ENCODE measurements at places on chromosomes 5 and 9.

- no peak for DNase-seq
These were observed 61.1 kb upstream of the SAP30L start for GRCh38 chr5:154384480-154385235.

DNA sequence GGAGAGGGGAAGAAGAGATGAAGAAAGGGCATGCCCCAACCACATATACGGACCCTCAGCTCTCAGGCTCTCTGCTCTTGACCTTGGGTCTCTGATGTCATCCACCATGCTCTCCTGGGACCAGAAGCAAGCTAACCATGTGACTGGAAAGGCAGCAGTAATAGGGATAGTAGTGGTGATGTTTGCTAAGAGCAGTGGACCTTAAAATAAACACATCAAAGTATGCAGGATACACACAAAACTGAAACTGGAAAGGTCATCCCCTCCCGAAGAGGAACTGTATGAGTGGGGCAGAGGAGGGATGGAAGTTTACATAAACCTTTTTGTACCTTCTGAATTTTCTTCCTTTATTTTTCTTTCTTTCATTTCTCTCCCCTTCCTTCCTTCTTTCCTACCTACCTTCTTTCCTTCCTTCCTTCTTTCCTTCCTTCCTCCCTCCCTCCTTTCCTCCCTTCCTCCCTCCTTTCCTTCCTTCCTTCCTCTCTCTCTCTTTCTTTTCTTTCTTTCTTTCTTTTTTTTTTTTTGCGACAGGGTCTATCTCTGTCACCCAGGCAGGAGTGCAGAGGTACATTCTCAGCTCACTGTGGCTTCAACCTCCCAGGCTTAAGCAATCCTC, 8.1 kb upstream of the PTPN3 start:
- DNase-seq: no peak

GRCh38 chr9:21777701-21778100, 24.7 kb upstream of the MTAP start:
- DNase-seq: no peak

DNA sequence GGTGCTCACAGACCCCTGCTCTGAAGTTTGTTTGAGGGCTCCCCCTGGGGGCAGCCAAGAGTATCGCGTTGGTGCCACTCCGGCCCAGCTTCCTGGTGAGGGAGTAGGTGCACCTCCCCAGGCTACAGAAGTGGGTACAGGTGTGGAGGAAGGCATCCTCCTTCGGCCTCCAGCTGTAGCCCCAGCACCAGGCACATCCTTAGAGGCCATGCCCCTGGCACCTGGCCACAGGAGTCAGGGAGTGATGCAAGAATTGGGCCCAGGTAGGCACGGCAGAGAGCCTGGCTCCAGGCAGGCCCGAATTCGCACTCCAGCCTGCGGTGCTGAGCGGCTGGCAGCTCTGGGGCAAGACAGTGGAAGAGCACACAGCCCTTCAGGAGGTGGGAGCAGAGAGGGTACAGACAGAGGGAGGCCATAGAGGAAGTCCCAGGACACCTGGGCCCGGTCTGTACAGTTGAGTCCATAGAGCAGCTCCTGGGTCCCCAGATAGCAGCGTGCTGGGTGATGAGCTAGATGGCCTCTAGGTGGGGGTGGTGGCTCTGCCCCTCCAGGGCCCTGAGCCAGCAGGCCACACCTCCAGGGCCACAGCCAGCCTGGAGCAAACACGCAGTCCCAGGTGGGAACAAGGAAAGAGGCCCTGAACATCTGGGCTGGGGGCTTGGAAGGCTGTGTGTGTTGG, 2.4 kb downstream of the SAPCD2 start:
- DNase-seq: peak; percentile 66

DNA sequence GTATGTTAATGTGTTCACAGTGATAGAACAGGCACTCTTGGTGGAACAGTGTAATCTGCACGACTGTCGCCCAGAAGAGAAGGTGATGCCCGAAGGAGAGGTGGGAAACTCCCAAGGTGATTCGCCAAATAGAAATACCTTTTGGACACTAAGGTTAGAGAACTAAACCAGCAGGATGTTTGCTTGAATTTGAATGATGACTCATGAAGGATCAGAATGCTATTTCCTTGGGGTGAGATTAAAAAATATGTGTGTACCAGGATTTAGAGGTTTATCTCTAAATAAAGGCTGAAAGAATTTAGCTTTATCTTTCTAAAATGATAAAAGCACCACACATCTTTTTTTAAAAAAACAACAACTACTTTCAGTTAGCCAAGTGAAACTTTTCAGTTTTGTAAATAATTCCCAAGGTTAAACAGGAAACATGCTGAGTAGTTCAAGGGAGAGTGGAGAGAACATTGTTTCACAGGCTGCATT, 297.4 kb upstream of the TAS2R1 start:
- DNase-seq: no peak

DNA sequence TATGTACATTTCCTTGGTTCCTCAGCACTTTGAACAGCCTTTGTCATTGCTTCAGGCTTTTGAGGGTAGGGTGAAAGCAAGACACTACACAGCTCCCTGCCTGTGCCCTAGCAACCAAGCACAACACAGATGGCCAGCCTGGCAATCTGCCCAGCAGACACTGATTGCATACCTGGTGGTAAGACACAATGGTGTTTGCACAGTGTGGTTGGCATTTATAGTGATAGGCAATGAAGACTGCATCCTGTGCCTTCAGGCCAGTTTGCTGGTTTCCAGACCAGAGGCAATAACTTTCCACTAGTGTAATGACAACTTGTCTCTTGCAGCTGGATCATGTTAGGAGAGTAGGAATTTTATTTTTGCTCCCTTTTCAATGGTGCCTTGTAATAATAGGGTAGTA, 144.5 kb upstream of the TNC start:
- DNase-seq: no peak

Data from stimulated activated CD8-positive, alpha-beta memory T cell treated with anti-CD3 and anti-CD28 coated beads, Interleukin-4, amount 100 ng/mL, for 1 hour (primary cell).